Astrocyte of the cerebellum (primary cell): ENCODE measurements at places on chromosomes 5 and 9.

DNA sequence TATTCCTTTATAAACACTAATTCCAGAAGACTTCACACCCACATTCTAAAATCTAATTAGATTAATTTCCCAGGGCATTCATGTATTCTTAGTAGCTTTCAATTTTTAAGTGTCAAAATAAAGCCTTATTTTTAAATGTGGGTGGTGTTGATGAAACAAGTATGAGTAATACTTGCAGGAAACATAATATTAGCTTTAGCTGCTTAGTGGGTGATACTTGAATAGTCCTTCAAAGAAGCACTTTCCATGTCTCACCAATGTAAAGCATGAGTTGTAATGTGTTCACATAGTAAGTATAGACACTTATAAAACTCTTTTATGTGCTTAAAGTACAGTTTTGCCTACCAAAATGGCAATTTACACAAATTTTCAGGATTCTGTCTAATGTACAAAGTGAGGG lies 6.9 kb downstream of the FNBP1 start:
- DNase-seq: no peak

GRCh38 chr5:146519554-146519953 lies 3.6 kb upstream of the GPR151 start:
- no peak for DNase-seq

DNA sequence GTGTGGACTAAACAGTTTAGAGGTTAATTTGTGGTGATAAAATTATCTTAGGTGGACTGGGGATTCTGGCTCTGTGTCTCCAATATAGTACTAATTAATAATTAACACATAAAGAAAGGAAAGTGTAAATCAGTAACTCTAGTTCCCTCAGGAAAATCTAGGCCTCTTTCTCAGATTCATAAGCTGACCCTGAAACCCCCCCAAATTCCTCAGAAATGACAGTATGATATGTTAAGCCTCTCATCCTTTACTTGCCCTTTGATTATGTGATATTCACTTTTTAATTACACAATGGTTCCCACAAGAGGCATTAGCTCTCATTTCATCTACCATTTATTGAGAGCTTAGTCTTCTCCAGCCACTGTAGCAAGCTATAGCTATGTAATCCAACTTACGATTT lies 636.2 kb upstream of the SEMA6A start:
- DNase-seq: no peak

DNA sequence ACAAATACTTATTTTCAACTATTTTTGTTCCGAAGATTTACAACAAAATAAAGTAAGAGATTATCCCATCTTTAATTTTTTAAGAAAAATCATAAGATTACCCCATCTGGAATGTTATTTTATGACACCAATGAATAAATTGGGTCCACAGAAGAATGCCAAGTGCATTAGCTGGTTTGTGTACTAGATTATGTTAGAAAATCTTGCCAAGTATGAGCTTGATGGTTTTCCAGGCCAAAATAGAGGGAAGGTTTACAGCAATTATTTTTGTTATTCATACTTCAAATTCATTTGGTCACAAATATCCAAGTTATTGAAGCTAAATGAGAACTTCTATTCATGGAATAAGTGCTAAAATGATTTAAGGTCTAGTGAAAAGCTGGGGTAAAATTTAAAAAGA lies 109.4 kb upstream of the DMRTA1 start:
- DNase-seq: peak; percentile 27

DNA sequence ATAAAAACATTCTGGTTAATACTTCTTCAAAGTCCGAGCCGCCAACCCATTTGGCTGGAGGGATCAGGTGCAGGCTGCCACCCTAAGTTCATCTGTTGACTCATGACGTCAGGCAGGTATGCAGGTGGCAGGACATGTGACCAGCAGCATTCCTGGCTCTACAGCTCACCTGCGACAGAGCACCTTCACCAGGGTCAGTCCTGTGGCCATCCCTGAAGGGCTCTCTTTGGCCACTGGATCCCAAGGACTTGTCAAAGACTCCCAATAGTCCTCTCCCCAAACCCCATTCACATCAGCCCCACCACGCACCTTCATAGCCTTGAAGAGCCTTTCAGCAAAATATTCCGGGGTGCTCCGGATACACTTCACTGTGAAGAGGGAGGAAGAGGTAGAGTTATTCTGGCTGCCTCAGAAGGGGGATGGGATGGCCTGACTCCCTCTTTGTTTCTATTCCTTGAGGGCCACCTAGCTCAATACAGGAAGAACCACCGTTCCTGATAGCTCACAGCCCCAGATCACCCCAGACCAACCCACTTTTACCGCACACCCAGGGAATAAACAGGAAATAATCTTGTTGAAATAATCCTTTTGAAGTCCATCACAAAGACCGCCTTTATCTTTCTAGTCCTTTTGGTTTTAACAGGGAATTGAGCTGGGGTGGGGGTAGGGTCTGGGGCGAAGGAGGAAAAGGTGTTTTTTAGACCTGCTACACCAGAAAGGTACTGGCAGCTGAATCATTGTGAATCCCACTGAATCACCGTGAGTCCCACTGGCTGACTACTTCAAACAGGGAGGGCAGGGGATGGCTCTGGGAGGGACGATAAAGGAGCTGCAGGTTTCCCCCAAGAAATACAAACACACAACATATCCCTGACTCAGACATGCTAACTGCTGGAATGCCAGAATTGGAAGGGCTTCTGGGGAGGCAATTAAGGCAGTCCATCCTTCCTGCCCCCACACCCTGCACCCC lies 26.4 kb downstream of the ANXA6 start:
- no peak for DNase-seq

DNA sequence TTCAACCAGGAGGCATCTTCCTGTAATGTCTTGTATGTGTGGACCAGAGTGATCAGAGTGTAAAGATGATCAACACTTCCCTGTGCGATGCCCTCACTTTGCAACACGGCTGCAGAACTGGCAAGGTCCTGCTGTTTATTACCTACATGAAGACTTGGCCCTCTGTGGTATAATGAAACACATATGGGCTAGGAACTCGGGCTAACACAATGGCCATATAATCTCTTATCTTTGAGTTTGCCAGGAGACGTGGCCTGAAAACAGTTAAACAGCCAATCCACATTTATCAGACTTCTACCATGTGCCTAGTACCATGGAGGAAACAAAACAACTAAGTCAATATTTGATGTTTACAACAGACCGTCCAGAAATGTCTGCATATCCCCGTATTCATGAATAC lies 145.5 kb downstream of the ZNF462 start:
- no peak for DNase-seq

GRCh38 chr5:152372875-152373274 lies 32.2 kb downstream of the NMUR2 start:
- no peak for DNase-seq

- DNase-seq: no peak
Measured at GRCh38 chr5:158812408-158812807, 287.3 kb downstream of the EBF1 start.

DNA sequence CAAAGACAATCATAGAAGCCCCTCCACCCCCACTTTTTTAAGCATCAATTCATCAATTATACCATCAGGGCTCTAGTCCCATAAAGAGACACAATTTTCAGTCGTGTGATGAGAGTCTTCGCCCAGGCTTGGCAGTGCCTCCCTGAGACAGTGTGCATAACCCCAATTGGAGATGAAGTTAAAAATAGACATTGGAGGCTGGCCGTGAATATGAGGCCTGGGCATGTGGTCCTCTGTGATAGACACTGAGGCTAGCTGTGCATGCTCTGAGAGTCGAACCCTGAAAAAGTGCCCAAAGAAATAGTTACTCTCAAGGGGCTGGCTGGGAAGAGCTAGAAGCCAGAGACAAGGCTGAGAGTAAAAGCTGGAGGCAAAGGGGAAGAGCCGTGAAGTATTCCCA lies 248.6 kb upstream of the NR4A3 start:
- DNase-seq: no peak

DNA sequence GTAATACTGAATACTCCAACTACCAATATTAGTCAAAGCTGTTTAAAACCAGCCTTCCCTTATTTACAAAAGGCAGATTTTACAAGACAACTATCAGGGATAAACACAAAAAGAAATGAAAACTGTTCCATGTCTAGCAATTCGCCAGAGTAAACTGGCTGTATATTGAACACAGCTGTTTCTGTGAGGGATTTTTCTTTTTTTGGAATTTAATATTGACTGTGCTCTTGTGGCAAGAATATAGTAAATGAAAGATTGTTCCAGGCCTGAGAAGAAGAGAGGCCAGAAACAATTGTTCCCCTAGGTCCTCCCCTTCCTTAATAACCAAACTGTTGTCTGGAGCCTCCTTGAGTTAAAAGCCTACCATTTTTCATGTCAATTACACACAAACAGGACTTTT lies 188.6 kb downstream of the PDE4D start:
- DNase-seq: no peak

DNA sequence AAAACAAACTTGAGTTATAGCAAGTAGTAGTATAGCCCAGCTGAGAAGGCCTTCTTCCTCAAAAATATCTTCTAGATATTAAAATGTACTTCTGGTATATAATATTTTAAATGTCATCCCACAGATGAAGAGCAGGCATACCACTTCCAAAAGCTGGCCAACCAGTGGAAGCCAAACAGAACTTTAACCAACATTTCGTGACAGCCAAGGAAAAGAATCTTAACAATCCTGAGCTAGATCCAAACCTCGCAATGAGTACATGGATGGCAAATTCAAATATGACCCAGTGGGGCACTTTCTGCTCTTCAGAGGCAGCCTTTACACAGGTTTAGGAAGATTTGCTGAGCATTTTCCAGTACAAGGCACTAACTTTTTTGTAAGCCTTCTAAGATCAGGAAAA lies 91.8 kb upstream of the ACO1 start:
- DNase-seq: no peak

DNA sequence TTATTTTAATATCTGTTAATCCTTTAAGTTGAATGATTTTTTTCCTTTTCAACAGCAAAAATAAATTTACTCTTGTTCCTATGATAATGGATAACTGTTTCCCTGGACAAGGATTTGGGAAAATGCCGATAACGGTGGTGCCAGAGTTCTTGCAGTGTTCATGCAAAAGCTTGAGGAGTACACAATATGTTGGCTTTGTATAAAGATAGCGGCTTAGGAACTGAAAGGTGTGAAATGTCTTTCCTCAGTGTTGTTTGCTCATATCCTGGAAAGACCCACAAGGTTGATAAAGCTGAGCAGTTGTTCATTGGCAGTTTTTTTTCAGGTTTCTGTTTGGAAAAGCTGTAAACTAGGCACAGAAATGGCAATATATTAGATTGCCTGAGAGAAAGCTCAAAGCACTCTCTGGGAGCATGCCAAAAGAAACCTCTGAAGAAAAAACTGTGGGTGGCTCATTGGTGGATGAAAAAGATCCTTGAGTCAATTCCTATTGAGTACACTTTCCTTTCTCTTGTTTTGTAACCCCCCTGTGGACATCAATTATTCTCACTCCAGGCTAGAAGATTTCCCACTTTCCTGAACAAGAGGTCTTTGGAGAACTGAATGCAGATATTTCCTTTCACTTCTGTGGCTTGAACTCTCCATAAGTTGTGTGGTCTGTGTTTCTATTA lies 117.2 kb upstream of the RGMB start:
- DNase-seq: peak; percentile 67

DNA sequence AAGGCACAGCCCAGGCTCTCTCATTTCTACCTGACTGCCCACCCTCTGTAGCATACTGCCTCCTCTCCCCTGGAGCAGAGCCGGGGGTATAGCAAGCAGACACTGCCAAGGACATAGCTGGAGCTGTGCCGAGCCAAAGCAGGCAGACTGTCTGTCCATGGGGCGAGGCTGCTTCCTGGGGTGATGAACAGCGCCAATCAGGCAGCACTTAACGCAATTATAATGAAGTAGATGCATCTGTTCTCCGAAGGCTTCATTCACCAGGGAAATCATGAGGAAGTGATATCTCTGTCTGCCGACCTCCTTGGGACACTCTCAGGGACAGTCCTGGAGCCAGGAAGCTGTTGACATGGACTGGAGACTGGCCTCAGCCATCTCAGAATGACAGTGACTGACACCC lies 230.7 kb downstream of the ASTN2 start:
- no peak for DNase-seq

DNA sequence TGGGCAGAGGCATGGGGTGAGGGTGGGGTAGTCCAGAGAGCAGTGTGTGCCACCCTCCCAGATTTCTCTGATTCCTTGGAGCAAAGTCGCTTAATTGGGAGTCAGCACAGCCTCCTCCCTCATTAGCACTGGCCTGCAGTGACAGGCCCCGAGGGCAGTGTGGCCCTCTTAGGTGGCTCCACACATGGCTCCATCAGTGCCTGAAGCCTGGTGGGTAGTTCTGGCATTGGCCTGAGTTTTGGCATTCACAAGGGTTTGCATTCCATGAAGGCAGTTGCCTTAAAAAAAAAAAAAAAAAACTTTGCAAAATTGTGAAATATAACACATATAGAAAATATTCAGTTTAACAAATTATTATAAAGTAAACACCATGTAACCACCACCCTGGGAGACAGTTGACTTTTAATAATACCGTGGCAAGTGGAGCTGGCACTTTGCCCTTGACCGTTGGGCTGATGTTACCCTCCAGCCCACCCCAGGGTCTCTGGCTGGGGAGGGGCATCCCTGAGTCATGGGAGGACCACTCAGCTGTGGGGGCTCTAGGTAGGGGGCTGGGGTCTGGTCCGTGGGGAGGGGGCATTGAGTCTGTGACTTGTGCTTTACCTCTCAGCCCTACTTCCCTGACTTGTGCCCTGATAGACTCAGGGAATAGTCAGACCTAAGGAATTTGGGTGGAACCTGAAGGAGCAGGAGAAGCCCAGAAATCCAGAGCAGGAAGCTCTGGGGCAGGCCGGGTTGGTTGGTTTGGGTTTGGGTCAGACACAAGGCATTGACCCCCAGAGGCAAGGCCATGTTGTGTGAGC lies 51.3 kb upstream of the PITX1 start:
- no peak for DNase-seq

DNA sequence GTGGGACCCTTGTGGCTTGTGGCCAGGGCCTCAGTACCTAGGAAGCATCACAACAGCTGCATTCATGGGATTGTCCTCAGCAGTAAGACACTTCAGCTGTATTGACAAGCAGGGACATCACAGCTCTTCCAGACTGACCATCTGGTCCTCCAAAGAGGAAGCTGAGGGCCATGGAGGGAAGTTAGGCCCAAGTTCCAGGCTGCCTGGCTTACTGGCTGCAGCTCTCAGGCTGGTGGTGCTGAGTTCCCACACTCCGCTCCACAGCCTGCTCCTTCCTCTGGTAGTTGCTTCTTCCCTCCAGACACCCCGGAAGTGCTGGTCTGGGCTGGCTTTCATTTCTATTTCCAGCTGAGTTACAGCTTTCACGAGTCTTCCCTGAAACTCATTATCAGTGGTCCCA lies 5.7 kb upstream of the STING1 start:
- DNase-seq: no peak

GRCh38 chr9:137879566-137880150 lies 2.1 kb downstream of the CACNA1B start:
- DNase-seq: no peak

DNA sequence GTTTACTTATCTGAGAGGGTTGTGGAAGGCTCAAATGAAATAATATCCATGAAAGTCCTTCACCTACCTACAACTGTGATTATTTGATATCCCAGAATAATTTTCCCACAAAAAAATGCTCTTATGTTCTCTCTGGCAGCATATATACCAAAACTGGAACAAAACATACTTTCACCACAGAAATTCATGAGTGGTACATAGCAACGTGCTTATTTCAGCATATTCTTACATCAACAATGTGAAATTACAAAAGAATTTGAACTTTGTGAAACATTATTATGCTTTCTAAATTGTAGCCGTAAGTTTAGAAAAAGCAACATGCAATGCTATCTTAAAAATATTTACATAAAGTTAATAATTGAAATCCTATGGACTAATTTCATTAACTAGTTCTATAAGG lies 137.1 kb downstream of the GABRB2 start:
- DNase-seq: no peak
